Astrocyte of the hippocampus (primary cell): ENCODE measurements at places on chromosomes 12 and 14.

DNA sequence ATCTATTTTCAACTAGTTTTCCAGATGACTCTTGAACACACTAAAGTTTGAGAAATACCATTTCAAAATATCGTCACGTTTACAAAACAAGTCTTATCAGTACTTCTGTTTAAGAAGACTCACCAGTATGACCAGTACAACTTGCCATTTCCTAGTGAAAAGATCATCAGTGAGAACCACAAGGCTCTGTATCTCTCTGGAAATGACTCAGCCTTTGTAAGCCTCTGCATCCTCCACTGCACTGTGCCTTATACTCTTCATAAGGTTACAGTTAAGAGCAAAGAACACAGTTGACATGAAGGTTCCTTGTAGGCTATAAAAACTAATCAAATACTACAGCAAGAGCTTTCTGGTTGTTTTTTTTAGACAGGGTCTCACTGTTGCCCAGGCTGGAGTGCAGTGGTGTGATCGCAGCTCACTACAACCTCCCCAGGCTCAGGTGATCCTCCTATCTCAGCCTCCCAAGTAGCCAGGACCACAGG, 5.7 kb upstream of the VTI1B start:
- DNase-seq, result peak; percentile 29

GRCh38 chr14:91153360-91153759, 39.5 kb downstream of the DGLUCY start:
- DNase-seq, result no peak

DNA sequence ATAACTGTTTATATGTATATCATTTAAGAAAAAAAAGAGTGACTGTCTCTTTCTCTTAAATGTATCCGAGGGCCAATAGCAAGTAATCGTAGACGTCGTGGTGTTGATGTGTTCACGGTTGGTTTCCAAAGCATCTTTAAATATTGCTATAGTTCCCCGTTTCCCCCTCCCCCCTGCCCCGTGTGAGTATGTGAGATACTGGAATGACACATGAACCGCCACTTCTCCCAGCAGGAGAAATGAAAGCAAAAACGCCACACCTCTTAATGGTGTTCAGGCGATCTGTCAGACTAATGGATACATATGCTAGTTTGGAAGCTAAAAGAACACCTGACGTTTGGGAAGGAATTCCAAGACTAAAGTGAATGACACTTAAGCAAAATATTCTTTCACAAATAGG, 258.3 kb downstream of the FOXN3 start:
- DNase-seq, result no peak

- no peak for DNase-seq
These were observed 42.8 kb downstream of the RASSF3 start for GRCh38 chr12:64653123-64653522.

DNA sequence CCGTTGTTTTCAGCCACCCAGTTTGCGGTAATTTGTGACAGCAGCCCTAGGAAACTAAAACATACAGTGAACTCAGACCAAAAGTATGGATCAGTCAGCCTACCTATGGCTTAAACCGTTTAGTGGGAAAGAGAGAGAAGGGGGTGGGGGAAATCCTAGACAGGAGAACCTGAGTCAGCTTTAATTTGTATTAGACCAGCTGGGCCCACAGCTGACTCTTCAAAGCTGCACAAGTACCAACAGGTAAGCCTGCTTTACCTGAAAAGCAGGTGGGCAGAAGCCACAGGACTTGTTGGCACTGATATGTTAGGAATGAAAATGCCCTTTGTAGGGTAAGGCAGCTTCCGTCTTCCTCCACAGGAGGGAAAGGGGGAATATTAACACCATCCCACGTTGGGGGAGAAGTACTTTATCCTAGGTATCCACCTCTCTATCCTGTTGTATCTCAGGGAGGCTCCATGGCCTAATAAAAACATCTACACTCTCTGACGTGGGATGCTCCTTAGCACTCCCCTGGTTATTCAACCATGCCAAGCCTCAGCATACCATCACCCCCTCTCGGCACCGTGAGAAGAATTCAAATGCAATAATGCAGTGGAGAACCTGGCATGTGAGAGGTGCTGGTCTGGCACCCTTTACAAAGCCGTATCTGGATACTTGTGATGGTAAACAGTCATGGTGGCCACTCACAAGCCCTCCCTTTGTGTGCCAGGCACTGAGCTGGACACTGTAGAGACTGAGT, 70.3 kb downstream of the STON2 start:
- DNase-seq, result no peak

DNA sequence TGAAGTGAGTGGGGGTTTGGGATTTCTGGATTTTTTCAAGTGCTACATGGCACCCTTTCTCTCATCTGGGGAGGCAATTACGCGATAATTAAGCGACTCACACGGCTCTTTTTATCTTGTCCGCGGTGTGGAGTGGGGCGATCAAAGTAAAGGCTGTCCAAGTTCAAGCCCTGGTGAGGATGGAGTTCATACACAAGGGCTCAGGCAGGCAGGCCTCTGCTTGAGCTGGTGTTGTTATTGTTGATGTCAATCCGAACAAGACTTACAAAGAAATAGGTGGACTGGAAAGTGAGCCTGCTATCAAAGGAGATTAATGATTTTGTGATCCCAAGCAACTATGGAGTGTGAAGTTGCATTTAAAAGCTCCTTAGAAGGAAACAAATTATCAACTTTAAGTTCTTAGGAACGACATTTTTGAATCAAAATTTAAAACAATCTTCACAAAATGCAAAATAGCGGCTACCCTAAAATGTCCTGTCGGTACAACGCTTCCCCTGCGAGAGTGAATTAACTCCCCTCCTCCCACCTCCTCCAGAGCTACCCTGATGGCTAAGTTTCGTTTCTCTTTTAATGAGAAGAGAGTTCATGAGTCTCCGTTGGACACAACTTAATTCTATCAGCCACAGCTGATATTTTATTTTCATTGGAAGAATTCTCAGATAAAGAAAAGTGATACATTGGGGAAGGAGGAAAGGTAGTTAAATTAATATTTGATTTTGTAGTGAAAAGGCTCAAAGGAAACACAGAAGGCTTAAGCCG, 5.9 kb downstream of the FOXA1 start:
- no peak for DNase-seq

DNA sequence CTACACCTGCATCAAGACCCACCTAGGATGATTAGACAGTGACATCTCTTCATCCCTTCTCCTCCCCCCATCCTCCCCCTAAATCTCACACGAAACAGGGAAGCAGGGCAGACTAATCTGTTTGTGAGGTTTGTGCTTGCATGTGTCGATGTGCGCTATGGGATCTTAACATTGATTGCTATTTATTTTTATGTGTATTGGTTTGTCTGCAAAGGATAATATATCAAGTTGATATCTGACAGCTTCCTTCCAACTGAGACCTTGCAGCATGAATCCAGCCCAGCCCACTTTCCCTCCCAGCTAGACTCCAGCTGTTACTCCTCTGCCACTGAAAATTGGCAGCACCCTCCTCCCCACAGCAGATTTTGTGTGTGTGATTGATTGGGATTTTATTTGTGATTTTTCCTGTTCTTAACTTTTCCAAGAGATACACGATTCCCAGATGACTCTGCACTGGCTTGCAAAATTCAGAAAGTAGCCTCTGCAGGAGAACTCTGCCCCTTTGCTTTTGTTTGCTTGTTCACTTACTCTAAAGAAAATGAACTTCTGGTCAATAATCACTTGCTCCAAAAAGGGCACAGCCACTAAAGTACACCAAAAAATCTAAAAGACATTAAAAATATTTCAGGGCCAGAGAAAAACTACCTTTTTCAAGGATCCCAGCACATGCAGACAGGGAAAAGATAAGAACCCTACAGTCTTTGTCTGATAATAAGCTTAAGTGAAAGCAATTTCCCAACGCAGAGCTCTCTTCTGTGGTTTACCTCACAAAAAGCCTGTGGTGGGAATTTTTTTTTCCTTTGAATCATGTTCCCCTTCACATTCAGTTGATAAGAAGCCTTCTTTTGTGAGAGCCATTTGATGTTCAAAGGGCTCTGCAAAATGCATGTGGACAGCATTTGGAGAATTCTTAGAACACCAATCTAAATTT, 222.1 kb downstream of the RPS29 start:
- DNase-seq, result peak; percentile 18

DNA sequence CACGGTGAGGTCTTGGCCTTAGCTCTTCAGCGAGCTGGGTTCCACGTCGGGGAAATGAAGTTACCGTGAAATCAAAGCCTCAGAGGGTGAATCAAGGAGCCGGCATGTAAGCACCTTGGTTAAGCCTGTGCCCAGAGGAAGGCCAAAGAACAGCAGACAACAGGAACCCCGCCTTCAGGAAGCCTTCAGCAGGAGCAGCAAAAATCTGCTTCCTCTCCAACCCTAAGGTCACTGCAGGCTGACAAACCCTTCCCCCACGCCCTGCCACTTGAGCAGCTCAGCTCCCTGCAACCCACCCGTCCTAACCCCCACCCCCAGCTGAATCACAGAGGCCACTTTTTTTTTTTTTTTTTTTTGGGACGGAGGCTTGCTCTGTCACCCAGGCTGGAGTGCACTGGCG, 72.9 kb upstream of the LTA4H start:
- DNase-seq, result no peak

- peak; percentile 78 for DNase-seq
These were observed 48.6 kb upstream of the GTF2A1 start for GRCh38 chr14:81269100-81269978.

GRCh38 chr12:58169826-58170225, 228.5 kb downstream of the ATP23 start:
- no peak for DNase-seq

GRCh38 chr14:103391048-103391447, 5.8 kb downstream of the MARK3 start:
- peak; percentile 78 for DNase-seq

DNA sequence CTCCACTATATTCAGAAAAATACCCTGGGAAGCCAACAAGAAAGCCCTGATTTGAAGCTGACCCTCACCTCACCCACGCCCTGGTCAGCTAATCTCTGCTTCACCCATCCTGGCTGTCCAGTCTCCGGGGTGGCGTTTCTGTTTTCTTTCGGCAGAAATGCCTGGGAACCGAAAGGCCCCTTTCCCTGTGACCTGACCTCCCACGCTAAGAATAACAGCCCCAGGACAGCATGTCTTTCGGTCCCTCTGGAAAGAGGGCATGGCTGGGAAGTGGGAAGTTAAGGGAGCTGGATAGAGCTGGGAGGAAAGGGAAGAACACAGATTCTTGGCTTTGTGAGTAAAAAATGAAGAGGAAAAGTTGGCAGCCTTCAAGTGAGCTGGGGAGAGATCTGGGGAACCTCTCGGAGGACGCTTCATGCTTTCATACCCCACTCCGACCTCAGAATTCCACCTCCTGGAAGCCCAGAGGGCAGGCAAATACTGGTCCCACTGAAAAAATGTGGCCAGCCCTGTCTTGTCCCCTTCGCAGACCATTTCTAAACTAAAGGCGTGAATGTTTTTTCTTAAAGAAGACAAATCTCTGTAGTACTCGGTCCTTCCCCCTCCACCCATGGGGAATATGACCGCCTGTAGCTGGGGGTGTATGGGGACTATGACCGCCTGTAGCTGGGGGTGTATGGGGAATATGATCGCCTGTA, 163.0 kb upstream of the FKBP4 start:
- no peak for DNase-seq

DNA sequence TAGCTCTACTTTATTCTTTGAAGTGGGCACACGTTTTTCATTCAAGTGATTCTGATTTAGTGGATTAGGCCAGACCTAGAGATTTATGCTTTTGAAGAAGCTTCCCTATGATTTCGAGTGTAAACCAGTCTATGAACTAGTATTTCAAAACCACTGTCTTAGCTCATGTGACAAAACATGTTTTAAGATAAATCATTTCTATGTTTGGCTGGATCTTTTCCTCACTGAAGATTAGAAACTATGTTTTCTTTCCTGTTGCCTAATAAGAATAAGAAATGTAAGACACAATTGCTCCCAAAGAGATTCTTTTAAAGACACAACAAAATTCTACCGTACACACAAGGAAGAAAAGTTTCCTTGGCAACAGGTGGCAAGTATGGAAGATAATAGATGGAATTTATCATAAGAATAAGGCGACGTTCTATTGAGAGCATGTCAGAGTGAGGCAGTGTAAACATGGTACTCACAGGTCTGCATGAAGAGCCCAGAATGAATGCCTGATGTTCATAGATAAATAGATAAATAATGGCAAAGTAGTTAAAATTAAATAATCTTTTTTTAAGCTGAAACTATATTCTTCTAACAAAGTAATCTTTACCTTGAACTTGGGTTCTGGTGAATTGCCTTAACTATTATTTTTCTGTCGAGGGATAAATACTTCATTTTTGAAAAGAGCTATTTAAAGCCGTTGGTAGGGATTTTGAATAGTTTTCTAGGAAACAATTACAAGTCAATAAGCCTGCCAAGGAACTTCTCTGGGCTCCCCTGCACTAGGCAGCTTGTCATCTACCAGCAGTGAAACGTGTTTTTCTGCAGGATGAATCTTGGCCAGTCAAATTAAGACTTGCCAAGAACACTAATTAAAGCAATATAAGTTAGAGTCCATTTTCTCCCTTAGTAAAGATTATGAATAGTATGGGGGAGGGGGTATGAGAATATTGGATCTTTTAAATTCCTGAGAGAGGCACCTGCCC, 34.1 kb upstream of the C12orf75 start:
- DNase-seq, result no peak

- DNase-seq, result peak; percentile 41
These were observed 306.6 kb upstream of the SOX5 start for GRCh38 chr12:24255920-24256665.

DNA sequence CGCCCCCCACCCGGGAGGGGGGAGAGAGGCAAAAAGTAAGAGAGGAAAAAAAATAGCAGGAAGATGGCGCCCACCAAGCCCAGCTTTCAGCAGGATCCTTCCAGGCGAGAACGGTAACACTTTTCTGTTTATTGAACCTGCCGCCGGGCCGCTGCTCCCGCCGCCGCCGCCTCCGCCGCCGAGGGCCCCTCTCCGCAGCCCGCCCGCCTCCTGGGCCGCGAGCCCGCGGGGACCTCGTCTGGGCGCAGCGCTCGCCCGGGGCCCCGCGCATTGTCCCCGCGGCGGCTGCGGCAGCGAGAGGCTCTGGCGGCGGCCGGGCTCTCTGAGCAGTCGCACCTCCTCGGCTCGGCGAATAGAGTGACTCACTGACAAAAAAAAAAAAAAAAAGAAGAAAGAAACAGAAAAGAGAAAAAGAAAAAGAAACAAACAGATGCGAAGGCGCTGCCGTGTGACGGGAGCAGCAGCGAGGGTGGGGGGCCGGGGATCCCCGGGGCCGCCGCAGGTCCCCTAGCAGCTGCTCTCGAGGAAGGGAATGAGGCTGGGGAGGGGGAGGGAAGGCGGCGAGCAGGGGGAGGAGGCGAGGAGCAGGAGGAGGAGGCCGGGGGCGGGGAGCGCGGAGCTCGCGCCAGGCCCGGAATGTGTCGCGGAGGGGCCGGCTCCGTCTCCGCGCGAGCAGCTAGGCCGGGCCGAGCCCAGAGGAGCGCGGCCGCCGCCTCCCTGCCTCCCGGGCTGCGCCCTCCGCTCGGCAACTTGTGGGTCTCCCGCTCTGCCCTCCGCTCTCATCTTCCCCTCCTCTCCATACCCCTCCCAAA, 781 bp downstream of the NPAS3 start:
- peak; percentile 95 for DNase-seq

GRCh38 chr12:43008953-43009845, 419.7 kb upstream of the PRICKLE1 start:
- peak; percentile 51 for DNase-seq

DNA sequence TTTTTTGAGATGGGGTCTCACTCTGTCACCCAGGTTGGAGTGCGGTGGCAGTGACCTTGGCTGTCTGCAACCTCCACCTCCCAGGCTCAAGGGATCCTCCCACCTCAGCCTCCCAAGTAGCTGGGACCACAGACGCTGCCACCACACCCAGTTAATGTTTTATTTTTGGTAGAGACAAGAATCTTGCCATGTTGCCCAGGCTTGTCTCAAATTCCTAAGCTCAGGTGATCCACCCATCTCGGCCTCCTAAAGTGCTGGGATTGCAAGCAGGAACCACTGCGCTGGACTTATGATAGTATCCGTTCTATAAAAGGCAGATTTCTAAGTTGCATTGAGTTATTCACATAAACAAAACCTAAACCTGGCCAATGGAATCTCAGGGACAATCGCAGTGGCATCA, 321.1 kb upstream of the PRICKLE1 start:
- no peak for DNase-seq
